ENCODE measurements at places on chromosomes 11 and 22. TPM values are rescaled to one million over a fixed set of nuclear protein-coding genes. Genes with fewer than 3 reads are reported as not detected.

Gene CHRM1
- total RNA-seq = not detected

Gene TESMIN
- total RNA-seq = not detected

DNA sequence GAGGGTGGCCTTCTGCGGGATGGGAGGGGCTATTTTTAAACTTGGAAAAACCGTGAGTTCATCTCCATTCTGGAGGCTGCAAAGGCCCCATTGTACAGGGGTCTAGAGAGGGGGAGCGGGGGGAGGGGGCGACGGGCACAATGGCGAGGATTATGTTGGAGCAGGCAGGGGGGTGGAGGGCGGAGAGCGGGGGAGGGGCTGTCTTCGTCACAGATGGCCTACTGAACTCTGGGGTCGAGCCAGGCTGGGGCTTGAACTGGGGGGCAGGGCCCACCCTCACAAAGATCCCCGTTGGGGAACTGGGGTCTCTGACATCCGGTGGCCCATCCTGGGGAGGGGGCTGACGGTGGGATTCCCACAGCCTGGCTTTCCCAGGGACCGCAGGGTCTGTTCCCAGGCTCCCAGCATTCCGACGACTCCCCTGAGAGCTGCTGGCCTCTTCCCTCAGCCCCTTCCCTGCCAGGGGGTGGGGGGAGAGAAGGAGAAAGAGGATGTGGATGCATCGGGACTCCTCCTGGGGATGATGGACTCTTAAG lies 3.4 kb upstream of the MCAM start:
- no peak for DNase-seq

- DNase-seq = no peak
Observed at GRCh38 chr11:102611291-102611690, 13.8 kb downstream of the MMP20 start.

DNA sequence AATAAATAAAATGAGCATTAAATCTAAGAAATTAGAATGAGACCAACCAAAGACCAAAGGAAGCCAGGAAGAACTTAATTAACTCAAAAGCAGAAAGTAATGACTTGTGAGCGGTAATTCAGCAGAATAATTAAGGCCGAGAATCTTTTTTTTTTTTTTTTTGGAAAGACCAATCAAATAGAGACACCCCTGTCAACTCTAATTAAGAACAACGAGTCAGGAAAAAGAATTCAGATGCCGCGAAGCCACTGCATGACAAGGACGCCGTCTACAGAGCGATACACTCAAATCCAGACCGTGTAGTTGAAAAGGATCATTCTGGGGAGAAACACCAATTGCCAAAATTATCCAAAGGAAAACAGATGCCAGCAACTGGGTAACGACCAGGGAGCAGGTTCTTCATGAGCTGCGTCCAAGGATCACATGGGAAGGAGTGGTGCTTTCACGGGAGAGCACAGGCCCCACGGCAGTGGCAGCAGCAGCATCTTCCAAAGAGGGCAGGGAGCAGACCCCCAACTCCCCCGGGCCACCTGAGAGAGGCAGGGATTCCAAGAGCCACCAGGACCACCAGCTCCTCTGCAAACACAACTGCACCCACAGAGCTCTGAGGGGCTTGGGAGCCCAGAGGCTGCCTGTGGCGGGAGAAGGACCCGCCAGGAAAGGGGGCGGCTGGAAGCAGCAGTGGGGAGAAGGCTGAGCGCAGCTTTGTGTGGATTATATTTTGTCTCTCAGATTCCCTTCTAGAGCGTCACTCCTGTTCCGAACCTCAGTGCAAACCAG lies 469.8 kb downstream of the BRD1 start:
- no peak for DNase-seq

Gene SLC39A13
- total RNA-seq = 28.5 TPM

DNA sequence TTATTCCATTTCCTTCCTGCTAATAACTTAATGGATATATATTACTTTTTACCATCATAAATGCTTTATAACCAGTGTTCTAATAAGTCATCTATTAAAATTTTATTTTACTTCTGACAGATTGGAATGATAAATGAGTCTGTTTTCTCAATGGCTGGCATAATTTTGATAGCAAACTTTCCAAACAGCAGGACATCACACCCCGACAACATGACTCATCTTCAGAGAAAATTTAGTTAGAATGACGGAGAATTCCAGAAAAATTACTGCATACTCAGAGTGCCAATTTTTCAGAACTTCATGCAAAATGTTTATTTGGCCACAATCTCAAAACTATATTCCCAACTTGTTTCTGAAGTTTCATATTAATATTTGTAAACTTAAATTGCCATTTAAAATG lies 174.4 kb downstream of the SWAP70 start:
- peak; percentile 50 for DNase-seq

Gene YAP1
- 158 TPM for total RNA-seq

- DNase-seq = no peak
Observed at GRCh38 chr11:25928076-25928475, 403.9 kb upstream of the ANO3 start.

GRCh38 chr22:24176630-24177029 lies 4.7 kb upstream of the SUSD2 start:
- DNase-seq = no peak

Gene SERHL2
- total RNA-seq = 2.2 TPM

Gene RPS6KA4
- 72.1 TPM for total RNA-seq

DNA sequence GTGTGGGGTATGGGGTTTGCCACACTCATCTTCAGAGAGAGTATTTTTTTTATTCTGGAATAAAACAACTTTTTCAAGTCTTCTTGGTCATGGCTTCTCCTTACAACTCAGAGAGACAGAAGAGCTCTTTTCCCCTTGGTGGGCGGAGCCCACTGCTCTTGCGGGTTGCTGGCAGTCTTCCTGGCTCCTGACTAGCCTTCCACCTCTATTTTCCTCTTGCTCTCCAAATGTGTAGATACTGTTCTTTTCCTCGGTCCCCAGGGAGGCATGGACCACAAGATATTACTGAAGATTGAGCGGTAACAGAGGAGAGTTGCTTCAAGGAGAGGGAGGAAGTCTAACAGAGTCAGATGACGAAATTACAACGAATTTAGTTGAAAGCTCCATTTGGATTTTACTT lies 210.6 kb downstream of the NTM start:
- DNase-seq = no peak

DNA sequence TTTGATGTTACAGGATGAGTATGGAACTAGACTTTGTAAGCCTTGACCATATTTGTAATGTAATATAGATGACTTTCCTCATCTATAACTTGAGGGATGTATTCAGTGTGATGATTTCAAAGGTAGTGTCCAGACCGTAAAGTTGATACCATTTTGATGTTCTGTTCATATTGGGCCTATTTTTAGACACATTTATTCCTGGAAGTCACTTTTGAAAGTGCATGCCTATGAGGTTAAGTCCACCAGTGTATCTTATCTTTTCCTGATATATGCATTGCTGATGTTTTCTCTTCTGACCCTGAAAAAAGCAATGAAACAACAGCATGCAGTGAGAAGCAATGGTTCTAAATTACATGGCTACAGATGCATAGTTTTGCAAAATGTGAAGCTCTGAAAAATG lies 244.7 kb upstream of the PDGFD start:
- no peak for DNase-seq

Gene PTPRCAP
- 0.45 TPM for total RNA-seq

Gene OR52E8
- not detected for total RNA-seq

Gene NCF4
- not detected for total RNA-seq

GRCh38 chr22:49521787-49522224 lies 305.9 kb downstream of the BRD1 start:
- no peak for DNase-seq

Gene UPK3A
- not detected for total RNA-seq

DNA sequence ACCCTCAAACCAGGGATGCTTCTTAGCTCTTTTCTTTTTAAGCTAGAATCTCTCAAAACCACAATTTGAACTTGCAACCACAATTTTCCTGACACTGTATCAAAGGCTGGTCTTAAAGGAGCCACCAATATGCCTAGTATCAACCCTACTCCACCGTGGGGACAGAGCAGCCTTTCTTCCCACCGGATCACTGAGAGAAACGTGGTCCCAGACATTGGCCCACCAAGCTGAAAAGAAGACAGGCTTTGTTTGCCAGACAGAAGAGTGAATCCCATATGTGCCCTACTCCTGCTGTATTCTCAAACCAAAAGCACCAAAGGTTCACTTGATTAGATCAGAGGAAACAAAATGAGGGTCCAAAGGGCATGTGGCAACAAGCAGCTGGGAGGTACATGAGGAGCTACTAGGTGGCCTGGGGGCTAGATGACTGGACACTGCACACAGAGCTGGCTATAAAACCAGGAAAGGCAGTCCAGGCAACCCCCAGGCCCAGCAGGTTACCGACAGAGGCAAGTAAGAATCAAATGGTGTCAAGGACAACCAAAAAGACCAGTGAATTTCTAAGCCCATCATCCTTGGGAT lies 3.6 kb upstream of the VWCE start:
- peak; percentile 29 for DNase-seq

All from fibroblast of the aortic adventitia (primary cell).